Stimulated activated CD4-positive, alpha-beta T cell treated with anti-CD3 and anti-CD28 coated beads, TNF-alpha, amount 100 ng/mL, for 1 hour (primary cell): ENCODE measurements at places on chromosomes 1 and 21.

DNA sequence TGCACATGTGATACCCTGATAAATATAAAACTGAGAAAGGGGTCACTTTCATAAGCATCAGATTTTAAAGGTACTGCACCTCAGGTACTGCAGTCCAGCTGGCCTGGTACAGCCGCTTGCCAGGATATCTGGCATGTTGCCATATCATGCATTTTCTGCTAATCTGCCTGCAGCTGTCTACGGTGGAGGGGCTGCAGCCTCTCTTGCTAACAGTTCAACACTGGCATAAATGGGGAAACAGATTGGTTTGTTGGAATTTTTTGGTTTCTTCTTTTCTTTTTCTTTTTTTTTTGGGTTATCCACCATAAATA, 71.5 kb downstream of the MIS18A start:
- DNase-seq, result no peak

DNA sequence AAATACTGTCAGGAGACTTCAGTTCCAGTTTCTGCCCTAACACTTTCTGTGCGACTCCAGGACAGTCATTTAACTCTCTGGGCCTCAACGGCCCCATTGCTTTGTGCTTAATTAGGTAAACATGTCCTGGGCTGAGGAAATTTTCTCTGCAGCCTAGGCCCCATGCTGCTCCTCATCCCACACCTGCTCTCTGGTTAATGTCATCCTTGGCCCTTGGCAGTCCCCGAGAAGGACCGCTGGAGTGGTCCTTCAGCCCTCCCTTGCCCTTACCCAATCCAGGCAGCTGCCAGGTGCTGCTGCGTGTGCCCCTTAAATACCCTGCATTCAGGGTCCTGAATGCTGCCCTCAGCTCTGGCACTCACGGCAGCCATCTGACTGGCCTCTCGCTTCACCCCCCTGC, 18.7 kb downstream of the UBL4B start:
- DNase-seq, result no peak

DNA sequence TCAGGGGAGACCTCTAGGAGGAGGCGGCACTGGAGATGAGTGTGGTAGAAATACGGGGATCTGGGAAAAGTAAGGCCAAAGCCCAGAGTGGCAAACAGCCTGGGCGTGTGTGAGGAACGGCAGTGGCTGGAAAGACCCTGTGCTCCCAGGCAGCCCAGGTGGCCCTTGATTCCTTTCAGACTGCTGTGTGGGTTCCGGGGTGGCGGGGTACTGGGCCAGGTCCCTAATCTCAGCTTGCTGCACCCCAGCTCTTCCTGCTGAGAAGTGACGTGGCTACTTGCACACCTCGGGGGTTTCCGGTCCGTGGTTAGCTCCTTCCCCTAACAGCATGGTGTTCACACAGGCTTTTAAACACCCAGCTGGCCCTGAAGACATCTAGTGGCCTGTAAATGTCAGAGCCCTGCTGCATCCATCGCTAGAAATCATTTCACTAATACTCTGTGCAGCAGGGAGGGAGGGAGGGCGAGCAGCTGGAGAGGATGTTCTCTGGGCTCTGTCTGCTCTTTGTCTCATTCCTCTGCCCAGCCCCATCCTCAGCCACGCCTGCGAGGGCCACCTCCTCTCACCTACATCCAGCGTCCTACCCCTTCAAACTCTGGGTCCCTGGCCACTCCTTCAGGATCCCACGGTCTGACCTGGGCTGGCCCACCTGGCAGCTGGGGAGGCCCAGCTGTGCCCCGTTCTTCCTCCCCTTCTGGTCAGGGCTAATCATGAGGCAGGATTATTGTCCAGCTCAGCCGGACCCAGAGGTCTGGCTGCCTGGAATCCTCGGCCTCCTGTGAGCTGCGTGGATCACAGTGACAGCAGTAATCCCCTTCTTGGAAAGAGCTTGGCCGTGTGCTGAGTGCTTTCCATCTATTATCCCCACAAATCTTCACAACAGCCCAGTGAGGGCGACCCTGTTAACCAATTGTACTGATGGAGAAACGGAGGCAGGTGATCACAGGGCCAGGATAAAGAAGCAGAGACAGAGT, 7.2 kb downstream of the ZDHHC18 start:
- peak; percentile 76 for DNase-seq

DNA sequence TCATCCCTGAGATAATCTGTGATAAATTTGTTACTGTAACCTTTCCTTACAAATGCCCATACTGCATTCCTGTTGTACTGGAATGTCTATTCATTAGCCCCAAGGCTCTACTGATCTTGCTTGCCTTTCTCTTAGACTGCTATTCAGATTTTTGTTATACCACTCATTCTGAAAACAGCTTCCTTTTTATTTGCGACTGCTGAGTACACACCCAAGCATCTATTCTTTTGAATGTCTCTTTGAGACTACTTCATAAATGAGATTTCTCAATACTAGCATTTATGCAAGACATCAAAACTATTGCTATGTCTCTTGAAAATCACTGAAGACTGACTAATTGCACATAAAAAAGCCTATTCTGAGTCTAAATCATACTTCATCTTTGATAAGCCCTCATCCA, 38.6 kb downstream of the DENND1B start:
- no peak for DNase-seq

GRCh38 chr1:10617318-10617717, 142.6 kb downstream of the PEX14 start:
- no peak for DNase-seq

GRCh38 chr1:212491454-212491853, 58.7 kb downstream of the NENF start:
- no peak for DNase-seq

GRCh38 chr1:226510453-226510852, 38.1 kb upstream of the STUM start:
- no peak for DNase-seq

DNA sequence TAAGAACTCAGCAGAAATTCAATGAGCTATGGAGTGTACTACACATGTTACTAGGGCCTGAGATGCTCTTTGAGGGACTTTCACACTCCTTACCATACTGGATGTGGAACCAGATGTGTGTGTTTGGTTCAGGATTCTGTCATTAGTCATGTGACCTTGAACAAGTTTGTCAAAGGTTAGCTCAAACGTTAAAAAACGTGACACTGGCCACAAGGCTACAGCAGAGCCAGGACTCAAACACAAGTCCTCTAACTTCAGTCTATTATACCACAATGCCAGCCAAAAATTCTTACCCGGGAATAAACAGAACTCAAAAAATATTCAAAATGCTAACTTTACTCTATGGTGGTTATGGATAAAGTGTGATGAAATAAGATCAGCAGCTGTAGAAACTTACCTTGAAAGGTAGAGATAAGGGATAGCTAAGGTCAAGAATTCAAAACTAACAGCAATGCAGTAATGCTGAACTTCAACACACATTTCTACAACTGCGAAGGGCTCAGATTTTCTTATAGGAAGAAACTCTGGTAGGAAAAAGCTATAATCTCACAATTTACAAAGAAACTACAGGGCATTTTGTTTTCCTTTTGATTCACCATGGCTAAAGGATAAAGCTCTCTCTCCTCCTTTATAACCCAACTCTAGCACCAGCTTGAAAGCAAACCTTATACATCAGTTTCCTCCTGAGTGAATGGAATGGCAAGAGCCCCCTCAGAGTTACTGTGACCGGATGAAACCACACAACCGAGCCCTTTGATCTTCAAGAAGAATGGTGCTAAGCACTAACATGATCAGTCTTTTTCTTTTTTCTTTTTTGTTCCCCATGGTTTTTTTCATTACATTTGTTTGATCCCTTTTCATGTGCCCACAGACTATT, 233.9 kb downstream of the SLC45A1 start:
- no peak for DNase-seq

GRCh38 chr1:208851366-208851765, 607.2 kb upstream of the PLXNA2 start:
- DNase-seq, result no peak

DNA sequence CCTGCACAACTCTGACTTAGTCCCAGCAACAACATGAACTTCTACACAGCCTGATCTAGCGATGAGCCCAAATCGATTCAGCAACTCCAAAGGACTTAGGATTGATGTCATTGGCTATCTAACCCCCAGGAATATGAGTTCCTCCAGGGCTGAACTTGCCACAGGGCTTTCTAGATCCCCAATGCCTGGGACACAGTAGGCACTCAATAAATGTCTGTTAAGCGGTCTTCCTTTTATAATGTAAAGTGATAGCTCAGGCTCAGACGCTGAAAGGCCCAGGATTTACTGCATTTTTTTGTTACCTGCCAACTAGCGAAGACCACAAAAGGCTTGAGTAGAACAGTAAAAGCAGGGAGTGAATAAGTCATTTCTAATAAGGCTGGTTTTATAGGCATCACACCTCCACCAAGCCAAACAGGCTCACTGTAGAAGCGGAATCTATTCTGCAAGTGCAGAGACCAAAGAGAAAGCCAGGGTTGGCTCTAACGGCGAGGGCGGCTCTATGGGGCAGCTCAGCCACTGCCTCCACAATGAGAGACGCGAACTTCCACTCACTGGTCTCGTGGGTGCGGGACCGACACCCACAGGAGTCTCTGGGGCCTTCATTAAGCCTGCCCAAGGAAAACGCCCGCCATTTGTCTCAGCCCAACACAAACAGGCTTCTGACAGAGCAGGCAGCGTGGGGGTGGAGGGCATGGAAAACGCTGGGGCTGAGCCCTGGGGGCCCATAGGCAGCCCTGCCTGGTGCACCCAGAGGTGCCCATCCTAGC, 52.0 kb downstream of the HLCS start:
- DNase-seq, result no peak

DNA sequence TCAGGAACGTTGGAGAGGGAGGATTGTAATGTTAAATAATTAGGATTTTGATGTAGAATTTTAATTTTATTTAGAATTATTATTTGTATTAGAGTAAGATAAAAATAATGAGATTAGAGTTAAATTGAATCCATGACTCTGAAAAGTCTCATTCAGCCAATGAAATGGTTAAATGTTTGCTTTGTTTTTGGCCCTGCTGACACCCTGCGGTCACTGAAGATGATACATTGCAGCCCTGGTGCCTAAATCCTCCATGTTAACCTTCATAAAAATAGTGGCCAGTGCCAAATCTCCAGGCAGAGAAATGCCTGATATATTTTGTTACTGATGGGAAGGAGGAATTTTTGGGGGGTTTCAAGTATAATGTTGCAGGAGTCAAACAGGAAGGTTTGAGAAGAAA, 27.3 kb upstream of the RLF start:
- no peak for DNase-seq

DNA sequence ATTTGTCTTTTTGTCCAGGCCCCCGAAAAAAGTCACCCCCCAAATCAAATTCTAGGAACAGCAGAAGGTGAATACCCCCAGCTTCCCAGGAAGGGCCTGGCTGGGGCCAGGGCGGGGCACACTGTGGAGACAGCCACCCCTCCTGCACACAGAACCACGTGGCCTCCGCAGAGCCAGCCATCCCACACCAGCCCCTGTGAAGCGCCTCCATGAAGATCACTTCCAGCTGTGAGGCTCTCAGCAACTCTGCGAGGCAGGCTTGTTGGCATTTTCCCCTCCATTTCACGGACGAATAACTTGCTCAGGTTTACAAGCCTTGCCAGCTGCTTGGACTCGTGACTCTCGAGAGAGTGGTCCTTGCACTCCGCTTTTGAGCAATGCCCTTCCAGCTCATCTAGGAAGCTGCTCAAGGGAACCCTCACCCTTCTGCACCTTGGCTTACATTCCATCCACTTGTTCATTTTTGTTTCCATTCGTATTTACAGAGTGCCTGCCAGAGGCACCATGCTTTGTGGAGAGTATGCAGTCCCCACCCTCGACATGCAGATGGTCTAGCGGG, 48.2 kb downstream of the SYT6 start:
- DNase-seq, result no peak

DNA sequence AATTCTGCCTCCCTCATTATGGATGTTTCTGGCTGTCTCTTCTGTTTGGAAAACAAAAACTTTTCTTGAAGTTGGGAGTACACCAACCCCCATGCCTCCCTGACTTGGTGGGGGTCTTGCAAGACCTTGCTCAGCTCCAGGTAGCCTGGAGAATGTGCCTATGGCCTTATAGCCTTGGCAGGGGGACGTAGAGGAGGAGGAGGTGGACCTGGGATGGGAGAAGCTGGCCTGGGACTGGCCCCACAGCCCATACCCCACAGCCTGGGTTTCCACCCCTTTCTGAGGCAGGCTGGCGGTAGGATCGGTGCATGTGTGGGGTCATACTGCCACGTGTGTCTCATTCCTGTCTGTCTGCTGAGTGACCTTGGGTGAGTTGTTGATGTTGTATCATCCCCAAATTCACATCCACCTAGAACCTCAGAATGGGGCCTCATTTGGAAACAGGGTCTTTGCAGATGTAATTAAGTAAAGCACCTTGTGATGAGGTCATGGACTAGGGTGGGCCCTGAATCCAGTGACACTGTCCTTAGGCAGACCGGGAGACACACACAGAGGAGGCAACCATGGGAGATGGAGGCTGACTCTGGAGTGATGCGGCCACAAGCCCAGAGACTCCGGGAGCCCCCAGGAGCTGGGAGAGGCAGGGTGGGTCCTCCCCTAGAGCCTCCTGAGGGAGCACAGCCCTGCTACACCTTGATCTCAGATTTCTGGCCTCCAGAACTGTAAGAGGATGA, 18.5 kb downstream of the OBSCN start:
- DNase-seq, result no peak

DNA sequence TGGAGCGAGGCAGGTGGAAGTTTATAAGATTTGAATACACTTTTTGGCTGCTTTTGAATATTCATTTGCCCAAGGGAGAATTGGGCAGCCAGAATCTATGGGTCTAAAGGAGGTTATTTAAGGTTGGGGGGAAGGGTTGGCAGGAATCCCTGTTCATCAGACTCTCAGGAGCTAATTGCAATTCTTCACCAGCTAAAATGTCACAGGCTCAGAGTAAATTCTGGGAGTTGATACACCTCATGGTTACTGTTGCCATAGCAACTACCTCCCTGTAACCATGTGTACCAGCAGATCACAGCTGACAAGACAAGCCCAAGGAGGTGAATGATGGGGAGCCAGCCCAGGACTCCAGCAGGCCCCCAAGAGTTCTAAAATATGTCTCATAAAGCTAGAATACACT, 75.5 kb downstream of the CAMK2N1 start:
- DNase-seq, result no peak

- no peak for DNase-seq
Observed at GRCh38 chr1:83919872-83920271, 79.1 kb downstream of the TTLL7 start.

DNA sequence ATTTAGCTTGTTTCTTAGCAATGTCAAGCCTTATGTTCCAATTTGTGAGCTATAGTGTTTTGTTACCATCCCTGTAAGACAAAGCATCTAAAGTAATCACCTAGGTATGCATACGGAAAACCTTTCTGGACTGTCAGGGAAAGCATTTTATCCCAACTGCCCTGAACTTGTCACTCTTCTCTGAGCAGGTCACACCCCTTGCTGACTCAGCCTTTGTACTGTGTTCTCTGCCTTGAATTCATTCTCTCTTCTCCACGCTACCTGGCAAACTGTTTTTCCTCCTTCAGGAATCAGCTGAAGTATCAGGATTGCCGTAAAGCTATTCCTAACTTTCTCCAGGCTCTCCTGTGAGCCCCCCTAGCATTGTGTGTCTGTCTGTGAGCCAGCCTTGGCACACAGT, 54.2 kb downstream of the PBX1 start:
- DNase-seq, result no peak

GRCh38 chr1:229792012-229792975, 166.2 kb downstream of the URB2 start:
- DNase-seq, result no peak
